ENCODE measurements at places on chromosomes 2 and 18.

DNA sequence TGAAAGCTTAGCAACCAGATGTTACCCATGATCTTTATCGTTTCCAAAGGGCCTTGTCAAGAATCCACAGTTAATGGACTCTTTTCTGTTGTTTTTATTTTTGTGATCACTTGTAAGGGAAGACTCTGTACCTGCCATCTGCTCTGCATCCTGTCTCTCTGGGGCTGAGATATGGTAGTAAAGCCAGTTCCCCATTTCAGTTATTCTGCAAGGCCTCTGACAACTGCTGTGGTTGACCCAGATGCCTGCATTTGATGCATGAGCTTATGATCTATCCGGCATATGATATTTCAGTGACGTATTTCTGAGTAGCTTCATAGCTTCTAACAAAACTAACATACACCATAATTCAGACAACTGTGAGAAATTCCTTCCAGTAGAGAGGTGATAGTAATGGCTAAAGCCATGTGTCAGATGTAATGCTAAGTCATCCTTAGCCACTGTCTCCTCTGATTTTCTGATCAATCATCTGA is 105.1 kb downstream of the TPO start:
- DNase-seq = no peak

DNA sequence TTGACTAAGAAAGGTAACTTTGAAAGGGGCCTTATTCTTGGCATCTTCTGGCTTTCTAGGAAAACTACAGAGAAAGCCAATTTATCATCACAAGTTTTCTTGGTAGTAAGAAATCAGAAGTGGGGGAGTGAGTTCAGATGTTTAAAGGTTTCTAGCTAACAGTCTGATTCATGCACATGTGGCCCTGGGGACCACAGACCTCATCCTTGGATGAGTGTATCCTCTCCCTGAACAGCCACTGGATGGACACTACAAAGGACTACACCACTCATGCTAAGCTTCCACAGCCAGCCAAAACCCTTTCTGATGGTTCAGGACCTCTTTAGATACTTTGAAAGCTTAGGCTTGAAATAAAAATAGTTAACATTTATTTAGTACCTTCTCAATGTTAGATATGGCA is 218.3 kb upstream of the STK17B start:
- no peak for DNase-seq

DNA sequence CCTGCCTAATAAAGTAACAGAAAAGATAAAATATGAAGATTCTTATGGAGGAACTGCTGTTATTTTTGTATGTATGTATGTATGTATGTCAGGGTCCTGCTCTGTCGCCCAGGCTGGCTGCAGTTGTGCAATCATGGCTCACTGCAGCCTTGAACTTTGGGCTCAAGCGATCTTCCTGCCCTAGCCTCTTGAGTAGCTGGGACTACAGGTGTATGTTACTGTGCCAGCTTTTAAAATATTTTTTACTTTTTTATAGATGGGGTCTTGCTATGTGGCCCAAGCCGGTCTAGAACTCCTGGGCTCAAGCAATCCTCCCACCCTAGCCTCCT is 26.7 kb downstream of the ANKRD29 start:
- no peak for DNase-seq

GRCh38 chr2:171226461-171226860 is 65.8 kb upstream of the TLK1 start:
- no peak for DNase-seq

DNA sequence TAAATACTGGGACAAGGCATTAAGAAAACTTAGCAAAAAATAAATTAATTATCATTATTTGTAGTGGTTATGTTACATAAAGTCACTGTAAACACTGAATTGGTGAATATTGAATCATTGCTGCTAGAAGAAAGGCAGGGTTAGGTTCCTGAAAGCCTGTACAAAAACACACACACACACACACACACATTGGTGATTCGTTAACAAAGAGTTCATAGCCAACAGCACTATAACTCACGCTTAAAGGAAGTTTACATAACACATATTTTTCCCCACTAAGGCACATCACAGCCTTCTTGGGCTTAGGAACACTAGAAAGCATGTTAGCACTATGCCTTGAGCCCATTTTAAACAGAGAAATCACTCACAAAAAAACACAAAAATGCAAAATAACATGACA is 690.0 kb upstream of the PIK3C3 start:
- no peak for DNase-seq

- DNase-seq = no peak
Observed at GRCh38 chr2:41137031-41137430, 685.1 kb upstream of the SLC8A1 start.

- peak; percentile 34 for DNase-seq
Observed at GRCh38 chr2:64143169-64144056, 807 bp downstream of the PELI1 start.

DNA sequence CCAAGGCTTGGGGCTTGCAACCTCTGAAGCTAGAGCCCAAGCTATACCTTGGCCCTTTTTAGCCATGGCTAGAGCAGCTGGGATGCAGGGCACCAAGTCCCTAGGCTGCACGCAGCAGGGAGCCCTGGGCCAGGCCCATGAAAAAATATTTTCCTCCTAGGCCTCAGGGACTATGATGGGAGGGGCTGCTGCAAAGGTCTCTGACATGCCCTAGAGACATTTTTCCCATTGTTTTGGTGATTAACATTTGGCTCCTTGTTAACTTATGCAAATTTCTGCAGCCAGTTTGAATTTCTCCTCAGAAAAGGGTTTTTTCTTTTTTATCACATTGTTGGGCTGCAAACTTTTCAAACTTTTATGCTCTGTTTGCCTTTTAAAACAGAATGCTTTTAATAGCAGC is 56.9 kb upstream of the LHCGR start:
- DNase-seq = no peak

- no peak for DNase-seq
Observed at GRCh38 chr2:135709992-135710391, 31.7 kb upstream of the UBXN4 start.

- no peak for DNase-seq
Observed at GRCh38 chr2:60496956-60497355, 56.5 kb downstream of the BCL11A start.

DNA sequence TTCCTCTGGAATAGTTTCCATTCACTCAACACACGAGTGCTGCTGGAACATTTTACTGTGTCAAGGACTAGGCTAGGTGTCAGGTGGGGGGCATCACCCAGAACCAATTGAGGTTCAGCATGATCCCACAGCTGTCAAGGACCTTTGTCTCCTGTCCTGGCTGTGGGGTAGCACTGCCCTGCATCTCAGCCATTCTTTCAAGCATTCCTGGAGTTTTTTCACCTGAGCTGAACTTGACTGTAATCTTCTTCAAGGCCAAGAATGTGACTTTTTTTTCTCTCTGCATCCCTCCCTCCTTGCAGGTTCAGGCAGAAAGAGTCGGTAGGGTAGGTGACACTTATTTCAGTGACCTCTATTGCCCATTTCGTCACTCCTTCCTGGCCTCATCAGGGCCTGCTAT is 3.5 kb downstream of the MAPK4 start:
- no peak for DNase-seq
